IMR-90 (cell line): ENCODE measurements at places on chromosomes 4 and X. TPM values are rescaled to one million over a fixed set of nuclear protein-coding genes. Genes with fewer than 3 reads are reported as not detected.

DNA sequence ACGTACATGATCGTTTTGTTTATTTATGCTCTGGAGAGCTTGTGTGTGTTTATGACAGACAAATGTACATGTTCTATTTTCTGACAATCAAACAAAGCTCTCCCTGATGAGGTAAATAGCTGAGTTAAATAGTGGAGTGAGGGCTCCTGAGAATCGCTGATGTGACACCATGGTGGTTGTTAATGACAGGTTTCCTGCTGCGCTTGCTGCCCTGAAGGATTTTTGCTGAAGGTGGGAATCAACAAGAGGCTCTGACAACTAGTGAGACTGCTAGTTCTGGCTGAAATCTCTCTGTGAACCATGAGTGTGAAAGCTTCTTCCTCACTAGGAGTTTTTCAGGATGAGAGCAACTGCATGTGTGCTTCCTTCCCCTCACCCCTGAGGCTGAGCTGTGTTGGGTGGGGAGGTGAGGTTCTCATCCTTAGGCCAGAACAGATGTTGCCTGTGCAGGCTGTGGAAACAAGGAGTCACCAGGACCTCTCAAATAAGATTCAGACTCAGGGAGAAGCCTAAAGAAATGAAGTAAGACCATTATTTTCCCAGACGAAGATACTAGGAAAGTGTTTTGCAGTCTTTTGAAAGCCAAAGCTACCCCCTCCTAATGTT is 173.4 kb upstream of the JADE1 start:
- DNase-seq = no peak

The PAGE2 gene
- total RNA-seq = not detected in 2 replicates

DNA sequence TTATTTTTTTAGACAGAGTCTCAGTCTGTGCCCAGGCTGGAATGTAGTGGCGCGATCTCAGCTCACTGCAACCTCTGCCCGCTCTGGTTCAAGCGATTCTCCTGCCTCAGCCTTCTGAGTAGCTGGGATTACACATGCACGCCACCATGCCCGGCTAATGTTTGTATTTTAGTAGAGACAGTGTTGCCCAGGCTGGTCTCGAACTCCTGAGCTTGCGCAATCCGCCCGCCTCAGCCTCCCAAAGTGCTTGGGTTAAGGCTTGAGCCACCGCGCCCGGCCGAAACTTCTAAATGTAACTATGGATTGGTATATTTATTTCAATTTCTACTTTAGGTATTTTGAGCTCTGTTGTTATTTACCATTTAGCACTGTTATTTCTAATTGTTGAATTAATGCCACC is 79.4 kb downstream of the FAM193A start:
- no peak for DNase-seq

The DDIT4L gene
- 3.9 and 7.8 TPM in 2 replicates for total RNA-seq

The ZNF711 gene
- total RNA-seq = 2.3 and 3.9 TPM in 2 replicates

The FHDC1 gene
- under 0.01 TPM in 2 replicates for total RNA-seq

- no peak for DNase-seq
Observed at GRCh38 chr4:109206620-109207019, 95.8 kb downstream of the COL25A1 start.

DNA sequence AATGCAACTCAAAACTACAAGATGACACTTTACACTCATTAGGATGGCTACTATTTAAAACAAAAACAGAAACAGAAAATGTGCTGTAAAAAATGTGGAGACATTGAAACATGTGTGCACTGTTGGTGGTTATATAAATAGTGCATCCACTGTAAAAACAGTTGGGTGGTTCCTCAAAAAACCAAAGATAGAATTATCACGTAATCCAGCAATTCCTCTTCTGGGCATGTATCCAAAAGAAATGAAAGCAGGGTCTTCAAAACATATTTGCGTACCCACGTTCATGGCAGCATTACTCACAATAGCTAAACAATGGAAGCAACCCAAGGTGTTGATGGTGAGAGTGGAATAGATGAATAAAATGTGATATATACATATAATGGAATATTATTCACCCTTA is 967.2 kb downstream of the TRAM1L1 start:
- DNase-seq = no peak

The GRIA3 gene
- total RNA-seq = not detected in 2 replicates

GRCh38 chr4:15809058-15809457 is 30.9 kb downstream of the CD38 start:
- no peak for DNase-seq

GRCh38 chrX:100829730-100830129 is 9.5 kb downstream of the CSTF2 start:
- peak; percentile 77 for DNase-seq

DNA sequence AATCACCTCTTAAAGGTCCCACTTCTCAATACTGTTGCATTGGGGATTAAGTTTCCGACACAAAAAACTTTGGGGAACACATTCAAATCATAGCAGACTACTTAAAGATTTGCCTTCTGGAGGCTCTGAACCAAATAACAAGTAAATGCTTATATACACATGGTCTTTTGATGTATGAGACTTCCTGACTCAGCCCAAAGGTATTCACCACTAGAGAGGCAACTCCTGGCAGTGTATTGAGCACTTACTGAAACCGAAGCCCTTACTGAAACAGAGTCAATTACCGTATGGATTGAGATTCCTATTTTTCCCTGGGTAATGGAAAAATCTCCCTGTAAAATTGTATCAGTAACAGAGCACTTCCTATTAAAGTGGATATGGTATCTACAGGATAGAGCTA is 45.4 kb downstream of the ZCCHC13 start:
- DNase-seq = peak; percentile 82

- no peak for DNase-seq
Observed at GRCh38 chr4:1052231-1052671, 40.8 kb downstream of the FGFRL1 start.

- no peak for DNase-seq
Observed at GRCh38 chr4:86506591-86506990, 87.5 kb upstream of the PTPN13 start.

DNA sequence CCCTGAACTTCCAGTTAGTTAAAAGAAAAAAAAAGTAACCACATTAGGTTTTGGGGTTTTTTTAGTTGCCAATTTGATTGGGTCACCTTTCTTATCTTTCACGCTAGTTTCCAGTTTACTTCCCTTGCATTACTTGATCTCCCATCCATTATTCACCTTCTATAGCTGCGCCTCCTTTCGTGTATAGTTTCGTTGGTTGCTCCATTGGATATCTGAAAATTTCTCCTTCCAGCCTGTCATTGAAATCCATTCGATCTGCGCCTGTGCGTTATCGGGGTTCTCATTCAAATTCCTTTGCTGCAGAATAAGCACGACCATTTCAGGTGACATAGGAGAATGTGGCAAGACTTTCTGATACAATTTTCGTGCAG is 764 bp downstream of the TRAPPC11 start:
- peak; percentile 7 for DNase-seq

The TMPRSS11A gene
- total RNA-seq = not detected in 2 replicates

The NKX3-2 gene
- under 0.01 TPM in 1 of 2 replicates, not detected in the other for total RNA-seq

DNA sequence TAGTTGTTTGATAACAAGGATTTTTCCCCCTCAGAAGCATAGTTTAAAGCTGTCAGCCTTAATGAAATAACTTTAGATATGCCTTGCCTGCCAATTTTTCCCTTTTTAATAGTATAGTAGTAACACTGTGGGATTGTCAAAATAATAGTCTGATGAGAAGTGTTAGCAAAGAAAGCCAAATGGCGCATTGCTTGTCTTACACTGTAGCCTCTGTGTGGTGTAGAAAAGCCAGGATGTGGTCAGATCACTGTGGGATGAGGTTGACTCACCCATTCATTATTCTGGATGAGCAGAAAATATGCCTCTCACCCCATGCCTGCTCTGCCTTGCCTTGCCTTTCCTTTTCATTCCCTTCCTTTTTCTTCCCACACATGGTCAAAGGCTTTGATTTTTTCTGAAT is 257.8 kb upstream of the NRK start:
- peak; percentile 20 for DNase-seq

The PPP2R2C gene
- not detected in 2 replicates for total RNA-seq

GRCh38 chr4:185672618-185673017 is 137.3 kb upstream of the PDLIM3 start:
- no peak for DNase-seq

DNA sequence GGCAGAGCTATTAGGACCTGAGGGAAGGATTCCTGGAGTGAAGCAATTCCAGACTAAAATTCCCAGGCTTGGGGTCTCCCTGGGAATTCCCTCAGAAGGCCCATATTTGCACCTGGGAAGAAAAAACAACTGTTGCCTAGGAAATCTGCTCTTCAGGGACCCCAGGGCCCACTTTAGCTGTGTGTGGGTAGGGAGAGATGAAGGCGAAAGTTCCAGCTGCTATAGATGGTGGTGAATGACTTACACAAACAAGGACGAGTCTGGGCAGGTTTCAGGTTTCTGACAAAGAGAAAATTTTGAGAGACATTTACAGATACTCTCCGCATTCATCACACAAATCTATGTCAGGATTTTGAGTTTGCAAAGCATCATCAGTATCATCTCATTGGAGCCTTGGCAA is 126.1 kb downstream of the GPC3 start:
- DNase-seq = no peak

DNA sequence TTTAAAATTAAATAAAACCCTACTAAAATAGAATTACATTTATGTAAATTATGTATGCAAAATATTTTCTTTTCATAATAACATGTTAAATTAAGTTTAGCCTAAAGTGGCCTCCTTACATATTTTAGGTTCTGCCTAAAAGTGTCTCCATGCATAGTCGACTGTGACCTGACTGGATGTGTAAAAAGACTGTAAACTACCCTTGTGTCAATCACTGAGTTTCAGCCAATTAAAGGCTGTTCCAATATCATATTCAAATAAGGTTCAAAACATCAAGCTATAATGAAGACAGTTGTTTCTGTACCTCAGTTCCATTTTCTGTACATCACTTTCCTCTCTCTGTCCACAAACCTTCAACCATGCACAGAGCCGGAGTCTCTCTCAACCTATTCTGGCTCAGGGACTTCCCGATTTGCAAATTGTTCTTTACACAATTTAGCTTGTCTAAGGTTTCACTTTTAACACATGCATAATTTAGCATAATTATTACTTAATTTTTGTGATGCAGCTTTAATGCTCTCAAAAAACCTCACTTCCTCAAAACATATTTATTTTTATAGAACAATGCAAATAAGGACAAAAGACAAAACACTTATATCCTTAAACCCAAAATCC is 60.1 kb downstream of the SH3RF1 start:
- no peak for DNase-seq

The VSIG1 gene
- not detected in 2 replicates for total RNA-seq

GRCh38 chr4:5044341-5044740 is 6.9 kb upstream of the STK32B start:
- DNase-seq = no peak

The NWD2 gene
- not detected in 2 replicates for total RNA-seq

The SCLT1 gene
- total RNA-seq = 7.7 and 15.3 TPM in 2 replicates

The TCEAL5 gene
- total RNA-seq = not detected in 2 replicates
